Femur (tissue), 1 donor: ENCODE measurements at places on chromosomes 1 and 21.

DNA sequence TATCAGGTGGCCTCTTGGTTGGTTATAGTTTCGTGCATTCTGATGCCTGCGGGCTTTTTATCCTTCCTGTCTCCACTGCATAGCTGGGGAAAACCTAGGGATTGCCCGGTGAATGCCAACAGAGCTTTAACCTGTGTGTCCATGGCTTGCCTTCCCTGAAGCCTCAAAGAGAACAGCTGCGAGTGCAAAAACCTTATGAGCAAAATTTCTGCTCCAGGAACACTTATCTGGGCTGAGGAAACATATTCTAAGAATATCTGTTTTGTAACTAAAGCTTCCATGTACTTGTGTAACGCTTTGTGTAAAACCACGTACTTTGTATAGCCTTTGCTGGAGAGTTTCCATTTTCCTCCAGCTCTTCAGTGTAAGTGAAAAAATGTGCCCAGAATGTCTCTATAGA is 7.2 kb downstream of the CNST start:
- DNase-seq: no peak

DNA sequence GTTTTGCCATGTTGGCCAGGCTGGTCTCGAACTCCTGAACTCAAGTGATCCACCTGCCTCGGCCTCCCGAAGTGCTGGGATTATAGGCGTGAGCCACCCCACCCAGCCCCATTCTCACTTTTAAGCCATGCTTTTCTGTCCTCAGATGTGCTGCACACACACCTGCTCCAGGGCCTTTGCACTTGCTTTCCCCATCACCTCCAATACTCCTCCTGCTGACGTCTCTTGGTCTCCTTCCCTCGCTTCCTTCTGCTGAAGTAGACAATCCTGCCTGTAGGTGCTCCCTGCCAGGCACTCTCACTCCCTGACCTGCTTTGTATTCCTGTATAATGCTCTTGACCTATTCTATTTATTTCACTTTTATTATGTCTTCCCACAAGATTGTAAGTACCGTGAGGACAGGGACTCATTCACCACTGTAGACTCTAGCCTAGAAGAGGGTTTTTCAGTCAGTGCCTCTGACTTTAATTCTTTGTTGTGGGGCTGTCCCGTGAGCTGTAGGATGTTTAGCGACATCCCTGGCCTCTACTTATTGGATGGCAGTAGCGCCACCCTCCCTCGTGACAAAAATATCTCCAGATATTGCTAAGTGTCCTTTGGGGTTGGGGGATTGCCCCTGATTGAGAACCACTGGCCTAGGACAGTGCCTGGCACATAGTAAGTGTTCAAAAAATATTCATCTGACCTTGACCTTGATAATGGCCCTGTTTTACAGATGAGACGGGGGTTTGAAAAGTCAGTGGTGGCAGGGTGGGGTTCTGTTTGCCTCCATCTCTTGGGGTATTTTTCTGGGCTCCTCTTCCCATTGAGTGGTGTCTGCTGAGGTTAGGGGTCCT is 4.6 kb downstream of the TNFRSF1B start:
- no peak for DNase-seq

DNA sequence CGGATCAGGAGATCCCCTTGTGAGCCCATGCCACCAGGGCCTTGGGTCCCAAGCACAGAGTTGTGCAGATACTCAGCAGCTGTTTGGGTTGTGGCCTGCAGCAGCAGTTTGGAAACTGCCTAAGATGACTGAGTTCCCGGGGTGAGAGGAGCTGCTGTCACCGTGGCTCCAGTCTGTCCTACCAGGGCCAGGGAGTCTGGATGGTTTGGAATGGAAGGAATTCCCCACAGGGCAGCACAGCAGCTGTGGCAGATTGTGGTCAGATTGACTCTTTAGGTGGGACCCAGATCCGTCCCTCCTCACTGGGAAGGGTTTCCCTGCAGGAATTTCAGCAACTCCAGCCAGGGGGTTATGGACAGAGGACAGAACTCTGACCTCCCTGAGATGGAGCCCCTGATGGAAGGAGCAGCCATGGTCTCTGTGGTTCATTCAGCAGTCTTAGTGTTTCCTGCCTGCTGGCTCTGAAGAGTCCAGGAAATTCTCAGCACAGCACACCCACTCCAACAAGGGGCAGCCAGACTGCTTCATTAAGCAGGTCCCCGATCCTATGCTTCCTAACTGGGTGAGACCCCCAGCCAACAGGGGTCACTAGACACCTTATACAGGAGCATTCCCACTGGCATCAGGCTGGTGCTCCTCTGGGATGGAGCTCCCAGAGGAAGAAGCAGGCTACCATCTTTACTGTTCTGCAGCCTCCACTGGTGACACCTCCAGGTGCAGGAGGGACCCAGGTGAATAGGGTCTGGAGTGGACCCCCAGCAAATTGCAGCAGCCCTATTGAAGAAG is 51.5 kb upstream of the TNFSF4 start:
- DNase-seq: no peak

DNA sequence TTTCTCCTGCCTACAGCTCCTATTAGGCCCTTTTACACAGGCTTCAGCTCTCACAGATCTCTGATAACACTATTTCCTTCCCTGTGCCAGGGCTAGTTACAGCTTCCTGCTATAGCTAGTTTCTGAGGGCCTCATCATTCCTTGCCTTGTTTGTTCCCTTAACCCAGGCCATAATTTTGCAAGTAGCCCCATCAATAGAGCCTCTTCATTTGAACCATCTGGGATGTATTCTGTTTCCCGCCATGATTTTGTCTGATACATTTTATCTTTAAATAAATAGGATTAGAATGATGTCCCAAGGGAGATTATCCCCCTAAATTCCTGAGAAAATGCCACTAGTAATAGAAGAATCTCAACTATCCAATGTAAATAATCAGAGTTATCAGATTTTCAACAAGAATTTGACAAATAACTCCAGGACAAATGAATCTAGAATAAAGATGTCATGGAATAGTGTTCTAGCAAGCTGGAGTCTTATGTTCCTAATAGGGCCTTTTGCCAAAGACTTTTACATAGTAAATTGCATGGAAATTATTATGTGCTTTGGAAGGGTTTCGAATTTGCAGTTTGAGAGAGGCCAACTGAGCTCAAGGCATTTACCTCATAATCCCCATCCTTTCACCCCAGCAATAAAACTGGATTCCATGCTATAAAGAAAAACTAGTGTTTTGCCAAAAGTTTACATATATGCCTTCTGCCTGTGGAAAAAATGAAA is 16.1 kb downstream of the IFT25 start:
- no peak for DNase-seq

DNA sequence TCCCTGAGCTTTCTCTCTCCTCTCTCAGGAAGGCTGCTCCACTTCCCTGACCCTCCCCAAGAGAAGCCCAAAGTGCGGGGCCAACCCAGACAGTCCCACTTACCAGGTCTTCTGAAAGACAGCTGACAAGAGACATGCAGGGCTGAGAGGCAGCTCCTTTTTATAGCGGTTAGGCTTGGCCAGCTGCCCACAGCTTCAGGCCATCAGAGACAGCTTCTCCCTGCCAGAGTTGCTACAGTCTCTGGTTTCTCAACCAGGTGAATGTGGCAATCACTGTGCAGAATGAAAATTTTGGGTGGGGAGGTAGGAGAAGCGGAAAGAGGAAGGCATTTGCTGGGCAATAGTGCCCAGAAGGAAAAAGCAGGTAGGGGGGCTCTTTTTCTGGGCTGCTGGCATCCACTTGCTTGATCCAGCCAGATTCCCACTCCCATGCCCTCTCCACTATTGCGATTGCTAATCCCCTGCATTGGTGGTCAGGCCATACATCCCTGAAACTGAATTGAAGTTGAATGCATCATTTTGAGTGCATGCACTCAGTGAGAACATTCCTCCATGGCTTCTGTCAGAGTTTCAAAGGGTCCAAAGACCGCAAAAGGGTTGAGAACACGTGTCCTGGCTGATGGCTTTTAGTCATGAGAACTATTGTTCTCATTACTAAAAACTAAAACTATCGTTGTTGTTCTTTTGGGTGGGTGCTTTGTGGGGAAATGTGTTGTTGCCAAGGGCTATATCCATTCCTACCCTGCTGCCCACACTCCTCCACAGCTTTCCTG is at the start of gene S100A8:
S100A8 (minus strand) TSS at position 136 of the 773 bp plus-strand sequence. CDS start 538 bp downstream, outside the sequence.
- DNase-seq: peak; percentile 67

DNA sequence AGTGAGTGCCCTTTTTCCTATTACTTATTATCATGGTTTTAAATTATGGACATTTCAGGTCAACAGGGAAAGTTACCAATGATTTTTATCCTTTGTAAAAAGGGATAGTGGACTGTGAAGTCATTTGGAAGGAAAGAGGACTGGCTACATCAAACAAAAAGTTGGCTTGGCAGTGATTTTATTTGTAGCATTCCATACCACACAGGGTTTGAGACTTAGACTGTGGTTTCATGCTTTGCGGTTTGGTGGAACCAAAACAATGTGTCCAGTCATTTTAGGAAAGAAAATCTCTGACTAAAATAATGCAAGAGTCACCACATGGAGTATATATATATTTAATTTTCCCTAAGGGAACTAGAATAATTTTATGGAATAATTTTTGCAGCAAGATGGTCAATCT is 239.5 kb downstream of the HMCN1 start:
- DNase-seq: no peak

- DNase-seq: no peak
These were observed 34.7 kb downstream of the VPS26C start for GRCh38 chr21:37232274-37233018.

- no peak for DNase-seq
These were observed 4.0 kb downstream of the ERG start for GRCh38 chr21:38494251-38494642.

- no peak for DNase-seq
These were observed 53.8 kb upstream of the SYT14 start for GRCh38 chr1:209884249-209884648.

DNA sequence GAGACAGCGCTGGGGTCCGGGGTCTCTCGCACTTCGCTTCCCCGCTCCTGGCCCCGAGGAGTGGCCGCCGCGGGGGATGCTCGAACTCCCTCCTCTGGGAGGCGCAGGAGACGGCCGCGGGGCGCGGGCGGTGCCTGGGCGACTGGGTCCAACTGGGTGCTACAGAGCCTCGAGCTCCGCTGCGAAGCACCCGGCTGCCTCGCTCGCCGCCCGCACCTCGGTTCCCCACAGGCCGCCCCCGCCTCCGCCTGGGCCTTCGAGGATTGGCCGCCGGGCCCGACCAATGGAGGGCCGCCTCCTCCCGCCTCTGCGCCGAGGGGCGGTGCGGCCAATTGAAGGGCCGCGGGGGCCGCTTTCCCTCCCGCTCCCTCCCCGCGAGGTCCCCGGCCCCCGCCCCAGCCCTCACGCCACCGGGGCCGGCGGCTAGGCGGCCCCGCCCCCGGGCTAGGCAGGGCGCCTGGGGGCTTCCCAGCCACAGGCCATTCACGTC is at the start of gene CNN3:
CNN3 (minus strand) TSS at position 196 of the 490 bp plus-strand sequence. CDS start 216 bp downstream, outside the sequence.
- peak; percentile 96 for DNase-seq

- DNase-seq: no peak
These were observed 35.2 kb upstream of the HMGB4 start for GRCh38 chr1:33828654-33829053.

DNA sequence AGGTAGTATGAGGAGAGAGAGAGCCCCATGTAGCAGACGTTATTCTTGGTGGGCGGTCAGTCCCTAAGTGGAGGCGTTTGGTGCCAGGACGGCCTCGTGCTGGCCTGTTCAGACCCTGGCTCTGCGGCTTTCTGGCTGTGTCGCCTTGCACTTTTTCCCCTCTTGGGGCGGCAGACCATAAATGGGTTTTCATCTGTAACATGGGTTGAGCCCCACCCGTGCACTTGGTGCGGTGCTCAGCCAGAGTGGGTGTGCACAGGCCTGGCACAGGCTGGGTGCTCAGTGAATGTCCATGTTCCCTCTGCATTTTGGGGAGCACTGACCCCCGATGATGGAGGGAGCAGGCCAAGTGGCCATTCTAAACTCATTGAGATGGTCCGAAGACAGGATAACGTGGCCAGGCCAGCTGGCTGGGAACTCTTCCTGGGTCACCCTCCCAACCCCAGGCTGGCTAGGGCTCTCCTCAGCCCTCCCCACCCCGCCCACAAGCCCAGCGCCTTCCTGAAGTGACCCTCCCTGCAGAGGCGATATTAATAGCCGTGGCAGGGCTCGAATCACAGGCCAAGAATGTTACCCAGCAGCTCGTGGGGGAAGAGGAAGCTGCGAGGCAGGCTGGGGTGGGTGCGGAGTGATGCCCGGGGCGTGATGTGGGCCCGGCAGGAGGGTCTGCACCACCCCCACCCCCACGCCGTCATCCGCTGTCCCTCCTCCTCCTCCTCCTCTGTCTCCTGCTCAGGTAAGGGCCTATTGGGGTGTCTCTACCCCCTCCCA is 78.5 kb downstream of the ARHGEF10L start:
- DNase-seq: peak; percentile 54

GRCh38 chr1:237779356-237779755 is 111.4 kb downstream of the ZP4 start:
- DNase-seq: no peak

GRCh38 chr1:96559181-96559580 is 162.4 kb upstream of the PTBP2 start:
- DNase-seq: no peak

GRCh38 chr1:2935184-2935583 is 86.1 kb upstream of the ACTRT2 start:
- no peak for DNase-seq

DNA sequence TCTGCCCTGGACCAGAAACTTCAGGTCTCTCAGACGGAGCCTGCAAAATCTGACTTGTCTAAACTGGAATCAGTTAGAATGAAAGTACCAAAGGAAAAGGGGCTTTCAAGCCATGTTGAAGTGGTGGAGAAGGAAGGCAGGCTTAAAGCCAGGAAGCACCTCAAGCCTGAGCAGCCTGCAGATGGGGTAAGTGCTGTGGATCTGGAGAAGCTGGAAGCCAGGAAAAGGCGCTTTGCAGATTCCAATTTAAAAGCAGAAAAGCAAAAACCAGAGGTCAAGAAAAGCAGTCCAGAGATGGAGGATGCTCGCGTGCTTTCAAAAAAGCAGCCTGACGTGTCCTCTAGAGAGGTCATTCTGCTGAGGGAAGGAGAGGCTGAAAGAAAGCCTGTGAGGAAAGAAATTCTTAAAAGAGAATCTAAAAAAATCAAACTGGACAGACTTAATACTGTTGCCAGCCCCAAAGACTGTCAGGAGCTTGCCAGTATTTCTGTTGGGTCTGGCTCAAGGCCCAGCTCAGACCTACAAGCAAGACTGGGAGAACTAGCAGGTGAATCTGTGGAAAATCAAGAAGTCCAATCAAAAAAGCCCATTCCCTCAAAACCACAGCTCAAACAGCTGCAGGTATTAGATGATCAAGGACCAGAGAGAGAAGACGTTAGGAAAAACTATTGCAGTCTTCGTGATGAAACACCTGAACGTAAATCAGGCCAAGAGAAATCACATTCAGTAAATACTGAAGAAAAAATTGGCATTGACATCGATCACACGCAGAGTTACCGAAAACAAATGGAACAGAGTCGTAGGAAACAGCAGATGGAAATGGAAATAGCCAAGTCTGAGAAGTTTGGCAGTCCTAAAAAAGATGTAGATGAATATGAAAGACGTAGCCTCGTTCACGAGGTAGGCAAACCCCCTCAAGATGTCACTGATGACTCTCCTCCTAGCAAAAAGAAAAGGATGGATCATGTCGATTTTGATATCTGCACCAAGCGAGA is 46.6 kb downstream of the ZBTB17 start:
- no peak for DNase-seq

GRCh38 chr1:200780545-200781369 is 42.1 kb downstream of the CAMSAP2 start:
- no peak for DNase-seq
